Naive thymus-derived CD4-positive, alpha-beta T cell (primary cell): ENCODE measurements at places on chromosomes 12 and 14.

GRCh38 chr12:125683748-125684381 is 618.6 kb downstream of the AACS start:
- no peak for DNase-seq

DNA sequence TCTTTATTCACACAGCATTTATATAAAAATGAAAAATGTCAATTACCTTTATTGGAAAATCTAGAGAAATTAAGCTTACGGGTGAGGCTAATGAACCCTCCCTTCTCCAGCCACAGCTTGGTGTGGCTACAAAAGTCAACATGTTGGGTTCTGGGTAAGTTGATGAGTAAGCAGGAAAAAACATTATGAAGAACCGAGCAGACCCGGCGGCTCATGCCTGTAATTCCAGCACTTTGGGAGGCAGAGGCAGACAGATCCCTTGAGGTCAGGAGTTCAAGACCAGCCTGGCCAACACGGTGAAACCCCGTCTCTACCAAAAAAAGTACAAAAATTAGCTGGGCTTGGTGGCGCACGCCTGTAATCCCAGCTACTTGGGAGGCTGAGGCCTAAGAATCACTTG is 10.9 kb downstream of the NAA25 start:
- DNase-seq, result no peak

GRCh38 chr14:106491851-106492250 is 965.5 kb downstream of the TMEM121 start:
- no peak for DNase-seq

- DNase-seq, result no peak
These were observed 199.8 kb upstream of the ARHGAP5 start for GRCh38 chr14:31877255-31877798.

GRCh38 chr12:98352218-98352811 is 163.1 kb upstream of the TMPO start:
- no peak for DNase-seq
